Fibroblast of skin of right biceps (primary cell): ENCODE measurements at places on chromosomes 7 and 10.

GRCh38 chr10:9243941-9244411 lies 1189.5 kb downstream of the GATA3 start:
- DNase-seq = no peak

DNA sequence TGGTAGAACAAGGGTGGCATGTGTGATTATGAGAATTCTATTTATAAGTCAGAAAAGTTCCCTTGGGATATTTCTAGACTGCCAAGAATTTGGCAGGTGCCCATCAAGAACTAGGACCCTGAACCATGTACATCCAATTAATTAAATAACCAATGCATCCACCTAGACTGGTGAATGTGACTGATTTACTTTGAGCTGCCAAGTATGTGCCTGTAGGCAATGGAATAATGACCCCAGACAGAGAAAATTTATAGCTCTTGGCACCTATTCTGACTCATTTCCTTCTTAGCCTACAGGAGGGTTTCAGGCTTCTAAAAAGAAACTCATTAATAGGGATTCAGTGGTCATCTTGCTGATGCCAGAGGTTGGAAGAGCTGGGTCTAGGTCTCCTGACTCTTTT lies 54.9 kb downstream of the KCNH2 start:
- no peak for DNase-seq

DNA sequence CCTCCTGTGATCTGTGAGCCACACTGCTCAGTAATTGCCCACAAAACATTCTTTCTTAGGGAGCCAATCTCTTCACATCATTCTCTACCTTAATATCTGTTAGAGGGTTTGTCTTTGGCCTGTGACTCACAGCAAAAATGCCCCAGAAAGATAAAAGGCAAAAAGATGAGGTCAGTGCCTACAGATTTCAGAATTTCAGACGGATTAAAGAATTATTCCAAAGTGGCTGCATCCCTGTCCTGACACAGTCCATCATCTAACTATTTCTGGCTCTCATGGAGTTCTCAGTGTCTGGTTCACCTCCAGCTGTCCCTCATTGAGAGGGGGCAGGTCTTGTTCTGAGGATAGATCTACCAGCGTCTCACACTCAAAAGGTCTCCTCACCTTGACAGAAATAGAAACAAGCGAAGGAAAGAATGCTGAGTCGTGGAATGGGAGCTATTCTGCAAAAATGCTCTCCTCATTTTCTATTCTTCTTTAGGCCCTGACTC lies 138.5 kb upstream of the AOAH start:
- DNase-seq = no peak

DNA sequence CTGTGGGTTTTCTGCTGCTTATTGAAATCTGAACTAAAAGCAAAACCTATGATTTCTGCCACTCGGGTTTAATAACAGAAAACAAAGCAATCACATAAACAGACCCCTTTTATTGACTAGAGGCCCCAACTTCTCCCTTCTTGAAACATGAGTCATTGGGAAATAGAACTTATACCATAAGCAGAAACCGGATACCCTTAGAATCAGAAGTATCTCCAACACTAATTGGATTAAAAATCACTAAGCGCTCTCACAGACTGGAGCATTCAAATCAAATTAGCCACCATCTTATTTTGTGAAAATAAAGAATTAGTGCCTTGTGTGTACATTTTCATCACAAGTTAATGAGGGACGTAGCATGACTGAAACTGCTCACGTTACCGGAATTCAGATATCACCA lies 206.9 kb downstream of the WDR11 start:
- DNase-seq = no peak

DNA sequence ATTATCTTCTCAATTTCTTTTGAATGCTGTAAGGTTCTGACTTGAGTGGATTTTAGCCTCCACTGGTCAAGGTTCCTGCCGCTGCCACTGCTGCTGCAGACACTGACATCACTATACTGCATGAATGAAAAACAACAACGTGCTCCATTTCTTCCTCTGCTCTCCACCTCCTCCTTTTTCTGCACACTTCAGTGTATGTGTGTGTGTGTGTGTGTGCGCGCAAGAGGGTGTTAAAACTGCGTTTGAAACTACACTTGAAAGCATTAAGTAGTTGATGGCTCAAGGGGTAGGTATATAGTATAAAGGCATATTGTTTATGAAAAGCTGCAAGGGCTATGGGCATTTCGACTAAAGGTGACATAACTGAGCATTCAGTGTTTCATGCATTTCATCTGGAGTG lies 3.5 kb downstream of the GLCCI1 start:
- no peak for DNase-seq

- DNase-seq = no peak
These were observed 187.1 kb downstream of the ARHGAP21 start for GRCh38 chr10:24536636-24537035.

DNA sequence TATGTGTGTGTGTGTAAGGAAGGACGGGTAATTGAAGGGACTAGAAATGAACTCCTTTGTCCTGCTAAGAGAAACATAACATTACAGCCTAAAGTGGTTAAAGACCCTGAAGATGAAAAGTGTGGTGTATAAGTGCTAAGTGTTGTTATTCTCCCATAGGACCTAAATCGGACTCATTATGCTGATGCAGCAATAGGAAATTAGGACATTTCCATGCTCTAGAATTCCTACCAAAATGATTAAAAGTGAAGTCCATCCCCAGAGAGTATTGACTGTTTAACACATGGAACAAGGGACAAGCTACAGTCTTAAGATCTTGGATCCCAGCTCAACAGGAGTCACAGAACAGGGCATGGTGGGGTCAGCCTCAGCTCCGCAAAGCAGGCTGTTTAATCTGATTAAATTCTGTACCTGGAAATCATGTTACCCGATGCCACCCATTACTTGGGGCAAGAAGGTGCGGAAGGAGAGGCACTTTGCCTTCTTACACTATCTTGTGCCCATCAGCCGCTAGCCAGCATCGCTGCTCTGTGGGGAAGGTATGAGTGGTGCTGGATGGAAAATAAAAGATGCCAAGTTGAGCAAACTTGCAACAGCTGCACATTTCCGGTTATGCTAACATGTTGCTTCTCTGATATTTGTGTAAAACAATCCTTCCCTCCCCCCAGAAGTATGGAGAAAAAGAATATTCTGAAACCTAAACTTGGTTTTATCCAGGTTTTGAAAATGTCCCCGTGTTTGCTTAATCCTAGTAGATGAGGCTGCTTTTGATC lies 100.5 kb downstream of the CREB5 start:
- no peak for DNase-seq

DNA sequence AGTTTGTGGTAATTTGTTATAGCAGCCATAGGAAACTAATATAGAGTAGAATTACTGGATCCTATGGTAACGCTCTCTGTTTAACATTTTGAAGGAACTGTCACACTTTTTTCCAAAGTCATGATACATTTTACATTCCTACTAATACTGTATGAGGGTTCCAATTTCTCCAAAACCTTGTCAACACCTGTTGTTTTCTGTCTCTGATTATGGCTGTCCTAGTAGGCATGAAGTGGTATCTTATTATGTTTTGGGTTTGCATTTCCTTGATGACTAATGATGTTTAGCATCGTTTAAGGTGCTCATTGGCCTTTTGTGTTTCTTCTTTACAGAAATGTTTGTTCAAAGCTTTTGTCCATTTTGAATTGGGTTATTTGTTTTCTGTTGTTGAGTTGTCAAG lies 69.6 kb downstream of the VPS50 start:
- no peak for DNase-seq
